Anterior cingulate cortex (tissue), 58 donors: ENCODE measurements at places on chromosomes 2 and 18.

DNA sequence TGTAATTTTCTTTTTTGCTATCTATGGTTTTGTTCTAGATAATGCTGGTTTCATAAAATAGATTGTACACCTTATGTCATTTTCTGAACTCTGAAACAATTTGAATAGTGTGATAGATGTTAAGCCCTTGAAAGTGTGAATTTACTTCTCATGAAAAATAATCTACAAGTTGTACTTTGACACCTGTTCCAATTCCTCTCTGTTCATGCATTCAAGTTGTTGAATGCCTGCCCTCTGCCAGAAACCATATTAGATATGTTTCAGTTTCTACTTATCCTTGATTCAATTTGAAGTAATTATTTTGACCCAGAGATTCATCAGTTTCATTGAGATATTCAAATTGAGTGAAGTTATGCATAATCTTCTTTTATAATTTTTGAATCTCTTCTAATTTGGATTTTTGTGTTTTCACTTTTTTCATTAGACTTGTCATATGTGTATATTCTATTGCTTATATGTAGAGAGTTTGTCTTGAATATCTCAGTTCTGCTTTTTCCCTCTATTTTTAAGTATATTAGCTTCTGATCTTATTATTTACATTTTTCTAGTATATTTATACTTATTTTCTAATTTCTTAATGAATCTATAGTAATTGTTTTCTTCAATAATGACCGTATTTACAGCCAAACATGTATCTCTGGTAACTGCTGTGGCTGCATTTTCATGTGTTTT is 143.3 kb upstream of the TACR1 start:
- no peak for DNase-seq

- DNase-seq, result no peak
Measured at GRCh38 chr2:58376592-58376991, 135.5 kb upstream of the FANCL start.

DNA sequence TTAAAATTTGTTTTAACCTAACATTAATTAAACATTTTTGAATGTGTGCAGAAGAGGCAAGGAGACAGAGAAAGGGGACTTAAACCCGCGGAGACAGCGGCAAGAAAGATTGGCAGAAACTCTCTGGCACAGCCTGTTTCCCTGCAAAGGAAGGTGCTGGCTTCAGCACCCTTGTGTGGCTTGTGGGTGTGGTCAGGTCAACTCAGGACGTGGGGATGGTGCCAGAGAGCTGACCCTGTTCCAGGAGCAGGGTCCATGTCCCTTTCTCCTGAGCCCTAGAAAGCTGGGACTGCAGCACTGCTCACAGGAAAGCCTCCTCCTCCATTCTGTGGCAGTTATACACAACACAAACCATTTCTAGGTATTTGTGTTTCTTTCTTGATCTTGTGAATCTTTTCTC is 176.2 kb upstream of the ST6GAL2 start:
- DNase-seq, result no peak

DNA sequence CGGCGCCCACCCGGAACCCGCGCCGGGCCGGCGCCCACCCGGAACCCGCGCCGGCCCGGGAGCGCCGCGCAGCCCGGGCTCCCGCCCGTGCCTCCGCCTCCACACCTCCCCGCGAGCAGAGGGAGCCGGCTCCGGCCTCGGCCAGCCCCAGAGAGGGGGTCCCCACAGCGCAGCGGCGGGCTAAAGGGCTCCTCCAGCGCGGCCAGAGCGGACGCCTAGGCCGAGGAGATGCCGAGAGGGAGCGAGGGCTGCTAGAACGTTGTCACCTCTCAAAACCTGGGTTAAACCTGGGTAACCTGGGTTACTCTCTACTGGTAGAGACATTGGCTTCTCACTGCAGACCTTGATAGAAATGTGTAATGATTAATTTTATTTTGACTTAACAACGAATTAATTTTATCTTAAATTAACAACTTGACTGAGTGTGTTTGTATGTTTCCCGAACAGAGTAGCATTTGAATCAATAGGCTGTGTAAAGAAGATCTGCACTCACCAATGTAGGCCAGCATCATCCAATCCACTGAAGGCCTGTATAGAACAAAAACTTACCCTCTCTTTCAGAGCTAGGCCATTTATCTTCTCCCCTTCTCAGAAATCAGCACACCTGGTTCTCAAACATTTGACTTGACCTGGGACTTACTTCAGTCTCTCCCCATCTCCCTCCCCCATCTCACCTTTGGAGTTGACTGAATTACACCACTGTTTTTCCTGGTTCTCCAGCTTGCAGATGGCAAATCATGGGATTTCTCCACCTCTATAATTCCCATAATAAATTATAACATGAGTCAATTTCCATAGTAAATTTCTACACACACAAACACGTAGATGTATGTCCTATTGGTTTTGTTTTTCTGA is 242.7 kb downstream of the ASXL3 start:
- DNase-seq, result no peak

DNA sequence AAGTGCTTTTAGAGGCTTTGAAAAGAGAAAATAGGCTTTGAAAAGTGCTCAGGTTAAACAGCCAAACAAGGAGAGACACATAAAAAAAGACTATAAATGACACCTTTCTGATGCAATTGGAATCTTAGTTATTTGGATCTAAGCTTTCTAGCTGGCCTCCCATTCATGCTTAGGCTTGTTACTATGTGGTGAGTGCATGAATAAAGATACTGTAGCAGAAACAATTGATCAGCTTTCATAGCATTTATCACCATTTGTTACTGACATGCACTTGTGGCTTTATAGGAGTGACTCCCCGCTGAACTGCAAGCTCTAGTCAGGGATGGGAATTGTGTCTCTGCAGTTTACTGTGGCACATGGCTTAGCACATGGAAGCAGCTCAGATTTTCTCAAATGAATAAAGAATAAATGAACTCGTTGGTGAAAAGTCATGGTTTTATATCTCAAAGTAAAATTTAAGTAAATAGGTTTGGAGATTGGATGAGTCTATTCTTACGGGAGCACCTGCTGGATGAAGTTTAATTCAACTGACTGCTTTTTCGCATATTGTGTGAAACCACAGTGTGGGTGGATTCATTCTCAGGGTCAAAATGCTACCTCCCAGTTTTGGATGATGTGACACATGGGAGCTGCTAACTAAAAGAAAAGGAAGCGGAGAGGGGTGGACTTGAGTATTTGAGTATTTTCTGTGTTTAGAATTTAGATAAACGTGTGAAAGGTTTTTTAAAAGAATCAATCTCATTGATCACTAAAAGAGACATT is 91.1 kb upstream of the NOL4 start:
- DNase-seq, result no peak

DNA sequence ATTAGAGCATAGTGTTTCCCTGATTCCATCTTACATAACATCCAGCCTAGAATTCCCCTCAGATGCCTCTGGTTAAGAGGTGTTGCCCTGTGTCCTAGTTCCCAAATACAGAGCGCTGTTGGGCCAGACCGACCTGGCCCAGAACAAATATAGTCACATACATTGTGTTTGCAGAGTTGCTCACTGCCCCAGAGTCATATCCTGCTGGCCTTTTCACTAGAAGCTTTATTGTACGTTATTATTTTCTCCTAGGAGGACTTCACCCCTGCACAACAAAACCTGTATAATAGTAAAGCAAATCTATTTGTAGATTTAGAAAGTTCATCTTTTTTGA is 11.1 kb upstream of the MAP4K3 start:
- no peak for DNase-seq

DNA sequence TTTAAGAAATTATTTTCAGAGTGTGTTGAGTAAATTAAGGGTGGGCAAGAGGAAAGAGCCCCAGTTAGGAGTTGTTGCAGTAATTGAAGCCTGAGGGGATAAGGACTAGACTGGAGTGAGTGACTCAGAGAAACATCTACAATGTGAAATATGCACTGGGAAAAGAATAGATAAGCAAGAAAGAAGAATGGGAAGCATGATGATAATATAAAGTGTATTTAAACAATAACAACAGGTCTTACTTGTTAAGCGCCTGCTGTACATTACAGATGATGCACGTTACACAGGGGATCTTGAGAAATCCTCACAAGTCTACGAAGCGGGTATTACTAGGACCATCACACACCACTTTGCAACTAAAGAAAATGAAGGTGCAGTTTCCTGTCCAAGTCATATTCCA is 73.6 kb upstream of the STK17B start:
- DNase-seq, result no peak

DNA sequence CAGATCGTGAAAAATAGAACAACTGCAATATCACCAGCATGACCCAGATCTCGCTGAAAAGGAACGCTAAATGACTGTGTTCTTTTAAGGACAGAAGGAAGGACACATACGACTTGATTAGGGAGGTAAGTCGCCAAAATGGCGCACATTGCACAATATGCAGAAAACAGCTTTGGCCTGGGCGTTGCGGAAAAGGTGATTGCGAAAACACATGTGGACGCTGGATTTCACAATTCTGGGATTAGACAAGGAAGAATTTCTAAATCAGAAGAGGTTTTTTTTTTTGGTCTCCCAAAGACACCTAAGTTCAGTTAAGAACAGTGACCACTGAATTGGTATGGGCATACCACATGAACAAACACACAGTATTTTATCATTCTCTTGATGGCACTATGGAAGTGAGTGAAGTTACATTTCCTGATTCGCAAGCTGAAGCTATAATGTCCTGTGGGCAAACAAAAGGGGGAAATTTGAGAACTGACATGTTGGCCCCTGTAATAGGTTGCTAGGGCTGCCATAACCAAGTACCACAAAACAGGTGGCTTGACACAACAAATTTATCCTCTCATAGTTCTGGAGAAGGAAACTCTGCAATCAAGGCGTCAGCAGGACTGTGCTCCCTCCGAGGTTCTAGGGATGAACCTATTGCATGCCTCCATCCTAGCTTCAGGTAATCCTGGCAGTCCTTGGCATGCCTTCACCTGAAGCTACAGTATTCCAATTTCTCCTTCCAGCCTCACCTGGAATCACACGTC is 25.8 kb upstream of the ERICH2 start:
- no peak for DNase-seq

GRCh38 chr18:8296886-8297616 is 312.2 kb upstream of the RAB12 start:
- DNase-seq, result no peak

DNA sequence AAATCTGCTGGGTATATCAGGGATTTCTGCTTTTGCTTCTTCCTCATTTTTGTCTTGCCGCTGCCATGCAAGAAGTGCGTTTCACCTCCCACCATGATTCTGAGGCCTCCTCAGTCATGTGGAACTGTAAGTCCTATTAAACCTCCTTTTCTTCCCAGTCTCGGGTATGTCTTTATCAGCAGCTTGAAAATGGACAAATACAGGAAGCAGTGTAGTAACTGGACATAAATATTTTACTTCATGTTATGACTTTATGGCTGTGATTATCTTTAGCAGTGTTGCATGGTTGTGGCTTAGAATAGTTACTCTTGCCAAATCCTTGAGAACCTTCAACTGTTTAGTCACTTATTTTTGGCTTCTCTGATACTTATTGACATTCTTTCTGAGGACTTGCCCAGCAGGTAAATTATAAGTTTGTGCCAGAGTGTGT is 66.2 kb upstream of the DLX2 start:
- no peak for DNase-seq
